ENCODE measurements at places on chromosomes 3 and 15.

DNA sequence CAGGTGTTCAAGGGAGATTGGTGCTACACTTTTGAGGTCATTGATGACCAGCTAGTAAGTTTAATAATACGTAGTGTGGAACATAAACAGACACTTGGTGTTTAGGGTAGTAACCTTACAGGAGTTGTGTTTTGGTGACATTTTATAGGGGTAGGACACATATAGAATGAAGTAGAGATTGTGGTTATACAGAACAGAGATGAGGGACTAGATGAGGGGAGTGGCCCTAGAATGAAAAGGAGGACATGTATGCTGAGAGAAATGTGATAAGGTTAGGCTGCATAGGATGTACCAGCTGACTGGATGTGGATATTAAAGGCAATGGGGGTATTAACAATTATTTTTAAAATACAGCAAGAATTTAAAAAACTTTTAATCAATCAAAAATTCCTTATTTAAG is 8.0 kb downstream of the MBNL1 start:
- no peak for DNase-seq

GRCh38 chr3:72320095-72320954 is 527.9 kb downstream of the SHQ1 start:
- DNase-seq: no peak

- no peak for DNase-seq
Measured at GRCh38 chr3:182246870-182247269, 535.1 kb downstream of the SOX2 start.

DNA sequence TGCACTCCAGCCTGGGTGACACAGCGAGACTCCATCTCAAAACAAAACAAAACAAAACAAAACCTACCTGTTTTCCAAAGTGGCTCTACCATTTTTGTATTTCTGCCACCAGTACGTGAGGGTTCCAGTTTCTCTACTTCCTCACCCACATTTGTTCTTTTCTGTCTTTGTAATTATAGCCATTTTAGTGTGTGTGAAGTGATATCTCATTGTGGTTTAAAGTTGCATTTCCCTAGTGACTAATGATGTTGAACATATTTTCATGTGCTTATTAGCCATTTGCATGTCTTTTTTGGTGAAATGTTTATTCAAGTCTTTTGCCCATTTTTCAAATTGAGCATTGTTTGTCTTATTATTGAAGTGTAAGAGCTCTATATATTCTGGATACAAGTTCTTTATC is 50.7 kb downstream of the TRA2B start:
- no peak for DNase-seq

- no peak for DNase-seq
Measured at GRCh38 chr3:51269466-51269865, 115.6 kb upstream of the MANF start.

DNA sequence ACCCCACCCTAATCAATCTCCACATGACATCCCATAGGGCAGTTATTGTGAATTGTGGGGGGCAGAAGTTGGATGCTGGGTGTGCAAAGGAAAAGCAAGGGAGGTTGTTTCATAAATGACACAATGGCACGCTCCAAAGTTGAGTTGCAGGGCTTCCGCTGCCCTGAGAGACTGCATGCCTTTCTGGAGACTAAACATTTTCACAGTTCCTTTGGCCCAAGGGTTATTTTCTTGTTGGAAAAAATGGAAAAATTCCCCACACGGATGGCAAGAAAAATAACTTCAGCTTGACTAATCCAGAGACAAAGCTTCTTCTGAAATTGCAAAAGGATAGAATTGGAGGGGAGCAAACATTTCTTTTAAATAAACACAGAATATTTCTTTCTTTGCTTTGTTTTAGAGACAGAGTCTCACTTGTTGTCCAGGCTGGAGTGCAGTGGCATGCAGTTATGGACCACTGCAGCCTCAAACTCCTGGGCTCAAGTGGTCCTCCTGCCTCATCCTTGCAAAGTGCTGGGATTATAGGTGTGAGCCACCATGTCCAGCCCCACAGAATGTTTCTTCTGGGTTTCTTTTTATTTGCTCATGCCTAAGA is 19.1 kb upstream of the TPM1 start:
- no peak for DNase-seq

- no peak for DNase-seq
Measured at GRCh38 chr3:126319701-126320295, 37.4 kb downstream of the KLF15 start.

GRCh38 chr15:53312707-53313106 is 446.8 kb downstream of the WDR72 start:
- DNase-seq: no peak

DNA sequence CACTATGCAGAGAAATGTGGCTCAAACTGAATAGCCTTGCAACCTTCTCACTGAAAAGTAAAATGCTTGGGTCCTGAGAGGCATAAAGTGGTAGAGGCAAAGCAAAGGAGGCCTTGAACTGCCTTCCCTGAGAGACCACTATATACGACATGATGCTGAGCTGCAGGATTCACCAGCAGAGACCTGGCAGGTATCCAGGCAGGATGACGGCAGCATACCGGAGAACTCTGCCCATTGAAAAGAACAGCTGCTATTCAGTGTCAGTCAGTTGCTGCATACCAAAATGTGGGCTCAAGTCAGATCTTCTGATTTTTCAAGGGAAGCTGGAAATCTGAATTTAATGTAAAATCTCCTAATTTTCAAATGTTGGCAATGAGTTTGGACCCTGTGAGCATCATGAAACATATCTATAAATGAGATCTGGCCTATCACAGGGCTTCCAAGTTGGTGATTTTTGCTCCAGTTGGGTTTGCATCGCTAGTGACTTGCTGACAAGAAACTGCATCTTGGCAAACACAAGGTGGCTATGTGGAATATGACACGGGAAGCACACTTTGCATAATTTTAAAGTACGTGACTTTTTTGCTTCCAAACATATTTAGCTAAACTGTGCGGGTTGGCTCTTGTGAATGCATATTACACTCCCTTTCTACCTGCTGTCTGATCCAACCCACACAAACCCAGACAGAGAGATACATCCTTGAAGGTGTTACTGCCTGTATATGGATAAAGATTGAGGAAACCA is 529.0 kb downstream of the AGBL1 start:
- no peak for DNase-seq

DNA sequence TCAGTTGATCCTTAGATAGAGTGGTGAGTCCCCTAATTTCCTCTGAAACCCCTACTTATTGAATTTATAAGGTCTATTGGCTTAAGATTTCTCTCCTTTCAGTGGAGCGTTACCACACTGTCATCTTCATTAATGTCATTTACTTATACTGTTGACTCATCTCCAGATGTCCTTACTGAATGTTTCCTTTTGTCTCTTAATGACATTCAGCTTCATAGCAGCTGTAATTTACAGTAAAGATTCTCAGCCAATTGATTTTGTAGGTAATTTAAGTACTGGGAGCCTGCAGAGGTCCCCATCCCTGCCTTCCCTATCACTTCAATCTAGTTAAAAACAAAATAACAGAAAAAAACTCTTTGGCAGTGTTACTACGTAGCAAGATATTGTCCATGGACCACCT is 18.8 kb downstream of the STX19 start:
- DNase-seq: no peak

- DNase-seq: no peak
Measured at GRCh38 chr3:194285024-194285849, 65.9 kb downstream of the CPN2 start.

DNA sequence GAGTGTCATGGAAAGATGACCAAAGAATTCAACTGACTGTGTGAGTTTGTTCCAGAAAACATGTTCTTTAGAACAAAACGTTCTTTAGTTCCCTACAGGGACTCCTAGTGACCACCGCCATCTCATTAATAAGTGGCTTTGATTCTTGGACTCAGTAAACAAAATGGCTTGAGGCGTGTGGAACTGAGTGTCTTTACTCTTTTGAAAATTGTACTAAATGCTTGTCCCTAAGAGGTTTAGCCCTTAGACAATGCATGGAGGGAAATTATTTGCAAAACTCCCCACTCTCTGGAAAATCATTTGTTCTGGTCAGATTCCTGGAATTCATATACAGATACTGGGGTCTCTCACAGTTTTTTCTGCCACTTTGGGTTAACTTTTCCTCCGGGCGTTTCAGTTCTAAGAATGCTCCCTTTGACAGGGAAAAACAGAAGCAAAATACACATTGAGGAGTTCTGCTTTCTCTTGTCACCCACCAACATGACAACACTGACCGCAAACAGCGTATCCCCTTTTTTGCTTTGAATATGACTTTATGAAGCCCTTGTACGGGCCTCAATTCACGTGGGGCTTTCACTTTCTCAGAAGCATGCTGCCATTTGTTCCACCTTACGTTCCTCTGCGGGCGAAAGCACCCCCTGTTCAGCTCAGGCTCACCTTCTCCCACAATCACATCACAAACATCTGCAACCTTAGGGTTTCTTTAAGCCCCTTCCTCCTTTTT is 15.3 kb upstream of the NRROS start:
- DNase-seq: no peak

- no peak for DNase-seq
Measured at GRCh38 chr15:42284551-42284950, 11.3 kb upstream of the TMEM87A start.

GRCh38 chr15:92079647-92080255 is 226.2 kb downstream of the SLCO3A1 start:
- DNase-seq: no peak

DNA sequence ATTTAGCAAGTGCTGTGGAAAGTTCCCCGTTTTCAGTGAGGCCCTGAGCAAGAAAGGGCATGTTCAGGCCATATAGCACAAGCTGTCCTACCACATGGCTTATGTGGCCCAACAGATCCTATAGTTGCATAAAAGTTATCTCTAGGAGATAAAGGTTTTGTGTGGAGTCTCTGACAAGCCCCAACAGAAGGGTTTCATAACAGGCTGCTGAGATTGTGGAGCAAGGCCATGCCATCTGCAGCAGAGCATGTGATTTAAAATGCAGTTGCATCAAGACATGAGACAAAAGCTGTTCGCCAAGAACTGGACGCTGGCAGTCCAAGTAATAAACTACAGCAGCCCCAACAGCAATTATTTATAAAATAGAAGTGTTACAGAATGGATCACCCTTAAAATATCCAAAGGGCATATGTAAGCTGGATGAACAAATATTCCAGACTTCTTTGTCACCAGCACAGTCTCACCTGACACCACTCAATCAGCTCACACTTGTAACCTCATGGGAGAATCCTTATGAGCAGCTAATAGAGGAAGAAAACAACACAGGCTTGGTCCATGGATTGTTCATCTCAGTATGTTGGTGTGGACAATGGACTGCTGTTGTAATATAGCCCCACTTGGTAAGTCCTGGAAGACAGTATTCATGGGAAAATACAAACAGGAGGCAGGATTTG is 14.4 kb upstream of the CLDN1 start:
- DNase-seq: no peak

- no peak for DNase-seq
Measured at GRCh38 chr3:15953841-15954240, 156.1 kb upstream of the ANKRD28 start.

DNA sequence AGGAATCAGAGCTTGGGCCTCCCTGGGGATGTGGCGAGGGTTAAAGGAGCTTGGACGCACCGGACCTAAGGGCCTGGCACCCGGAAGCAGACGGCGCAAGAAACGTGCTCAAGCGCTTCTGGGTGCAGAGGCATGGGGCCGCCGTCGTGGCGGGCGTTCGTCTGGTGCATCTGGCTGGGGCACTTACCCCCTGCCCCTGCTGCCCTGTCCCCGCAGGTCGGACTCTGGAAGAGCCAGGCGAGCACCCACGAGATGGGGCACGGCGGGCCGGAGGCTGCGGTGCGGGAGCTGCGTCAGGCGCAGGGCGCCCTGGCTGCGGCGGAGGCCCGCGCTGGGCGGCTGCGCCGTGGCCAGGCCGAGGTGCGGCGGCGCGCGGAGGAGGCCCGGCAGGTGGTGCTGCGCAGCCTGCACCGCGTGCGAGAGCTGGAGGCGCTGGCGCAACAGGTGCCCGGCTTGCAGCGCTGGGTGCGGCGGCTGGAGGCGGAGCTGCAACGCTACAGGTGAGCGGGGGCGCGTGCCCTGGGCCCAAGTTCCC is 2.5 kb downstream of the EFCC1 start:
- peak; percentile 31 for DNase-seq

GRCh38 chr3:31274326-31275024 is 258.2 kb upstream of the STT3B start:
- DNase-seq: no peak
